ENCODE measurements at places on chromosomes 12 and 14. TPM values are rescaled to one million over a fixed set of nuclear protein-coding genes. Genes with fewer than 3 reads are reported as not detected.

DNA sequence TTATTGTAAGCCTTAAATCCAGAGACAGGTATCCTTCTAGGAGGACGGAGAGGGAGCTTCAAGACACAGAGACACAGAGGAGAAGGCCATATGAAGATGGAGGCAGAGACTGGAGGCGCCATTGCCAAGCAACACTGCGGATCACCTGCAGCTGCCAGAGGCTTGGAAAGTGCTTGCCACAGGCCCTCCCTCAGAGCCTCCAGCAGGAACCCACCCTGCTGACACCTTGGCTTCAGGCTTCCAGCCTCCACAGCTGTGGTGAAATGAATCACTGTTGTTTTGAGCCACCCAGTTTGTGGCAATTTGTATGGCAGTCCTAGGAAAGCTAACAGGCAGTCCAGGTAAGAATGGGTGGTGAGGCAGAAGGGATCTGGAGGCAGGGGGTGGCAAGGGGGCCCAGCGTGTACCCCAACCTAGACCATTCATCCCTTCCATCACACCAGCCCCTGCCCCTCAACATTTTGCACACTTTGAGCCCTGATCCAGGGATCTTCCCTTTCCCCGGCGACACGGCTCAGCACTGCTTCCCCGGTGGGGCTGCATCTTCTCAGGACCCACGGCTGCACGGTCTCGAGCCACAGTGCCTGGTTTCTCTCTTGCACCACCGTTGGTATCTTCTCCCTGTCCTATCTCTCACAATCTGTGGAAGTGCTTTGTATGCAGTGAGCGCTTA is 22.3 kb upstream of the BCDIN3D start:
- DNase-seq = no peak

- no peak for DNase-seq
Measured at GRCh38 chr12:59372956-59373355, 222.9 kb upstream of the SLC16A7 start.

DNA sequence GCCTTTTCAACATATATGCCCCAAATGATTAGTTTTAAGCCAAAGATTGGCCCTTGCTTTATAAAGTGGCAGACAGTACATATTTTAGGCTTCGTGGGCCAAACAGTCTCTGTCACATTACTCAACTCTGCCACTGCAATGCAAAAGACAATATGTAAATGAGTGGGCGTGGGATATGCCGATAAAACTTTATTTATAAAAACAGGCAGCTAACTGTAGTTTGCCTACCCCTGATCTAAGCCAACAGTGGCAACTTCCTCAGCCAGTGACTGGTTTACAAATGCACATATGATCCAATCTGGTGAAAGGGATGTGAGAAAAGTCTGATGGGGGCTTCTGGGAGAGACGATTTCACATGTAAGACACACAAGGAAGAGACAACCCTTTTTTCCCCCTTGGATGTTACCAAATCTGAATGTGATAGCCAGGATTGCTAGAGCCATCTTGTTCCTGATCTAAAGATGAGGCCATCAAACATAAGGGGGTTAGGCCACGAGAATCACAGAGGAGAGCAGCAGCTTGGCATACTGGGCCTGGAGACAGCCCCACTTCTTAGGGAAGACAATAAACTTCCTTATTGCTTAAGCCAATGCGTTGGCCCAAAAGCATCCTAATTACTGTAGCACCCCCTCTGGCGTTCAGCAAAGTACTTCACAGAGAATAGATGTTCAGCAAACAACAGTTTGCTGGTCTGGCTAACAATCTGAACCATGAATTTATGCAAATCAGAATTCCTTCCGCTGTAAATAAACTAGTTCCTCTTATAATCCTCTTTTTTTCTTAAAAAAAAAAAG is 75.2 kb upstream of the TMCC3 start:
- no peak for DNase-seq

DNA sequence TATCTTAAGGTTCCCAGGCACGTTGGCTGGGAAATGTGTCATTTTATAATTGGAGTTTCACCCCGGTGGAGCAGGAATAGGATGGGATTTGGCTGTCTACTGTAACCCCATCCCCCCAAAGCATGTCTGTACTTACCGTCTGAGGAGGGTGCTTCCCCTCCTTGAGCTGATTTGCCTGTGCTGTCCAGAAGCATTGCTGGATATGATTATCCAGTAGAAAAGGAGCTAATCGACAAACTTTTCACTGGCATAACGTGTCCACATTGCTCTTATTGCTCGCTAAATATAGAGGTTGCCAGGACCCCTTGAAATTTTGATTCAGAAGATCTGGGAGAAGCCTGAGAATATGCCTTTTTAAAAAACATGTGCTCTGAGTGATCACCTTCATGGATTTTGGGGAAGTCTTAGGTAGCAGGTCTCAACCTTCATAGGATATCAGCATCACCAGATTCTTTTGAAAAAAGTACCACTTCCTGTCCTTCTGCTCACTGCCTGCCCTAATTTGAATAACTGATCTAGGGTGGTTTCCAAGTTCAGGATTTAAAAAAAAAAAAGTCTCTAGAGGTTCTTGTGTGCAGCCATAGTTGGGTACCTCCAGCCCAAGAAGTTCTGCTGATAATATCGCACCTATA is 80.4 kb upstream of the KCNA1 start:
- DNase-seq = no peak

GRCh38 chr12:1839956-1840951 is 19.9 kb downstream of the LRTM2 start:
- no peak for DNase-seq

DNA sequence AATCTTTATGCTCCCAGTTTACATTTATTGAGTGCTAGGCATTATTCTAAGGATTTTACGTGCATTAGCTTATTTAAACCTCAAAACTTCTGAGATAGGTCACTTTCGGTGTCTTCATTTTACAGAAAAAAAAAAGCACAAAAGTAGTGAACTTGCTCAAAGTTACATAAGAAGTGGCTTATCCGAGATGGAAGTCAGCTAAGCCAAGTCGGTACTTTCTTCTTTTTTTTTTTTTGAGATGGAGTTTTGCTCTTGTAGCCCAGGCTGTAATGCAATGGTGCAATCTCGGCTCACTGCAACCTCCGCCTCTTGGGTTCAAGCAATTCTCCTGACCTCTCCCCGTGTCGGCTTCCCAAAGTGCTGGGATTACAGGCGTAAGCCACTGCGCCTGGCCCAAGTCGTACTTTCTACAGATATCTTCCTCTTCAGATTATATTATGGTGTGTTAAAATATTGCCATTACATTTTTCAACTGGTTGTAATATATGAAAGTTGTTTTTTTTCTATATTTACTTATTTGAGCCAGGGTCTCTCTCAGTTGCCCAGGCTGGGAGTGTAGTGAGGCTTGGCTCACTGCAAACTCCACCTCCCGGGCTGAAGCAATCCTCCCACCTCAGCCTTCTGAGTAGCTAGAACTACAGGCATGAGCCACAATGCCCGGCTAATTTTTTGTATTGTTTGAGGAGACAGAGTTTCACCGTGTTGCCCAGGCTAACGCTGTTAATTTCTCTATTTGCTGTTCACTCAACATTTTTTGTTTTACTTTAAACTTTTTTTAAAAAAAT is 8.9 kb downstream of the DPPA3 start:
- DNase-seq = no peak

GRCh38 chr14:96489327-96489726 is 12.9 kb upstream of the PAPOLA start:
- no peak for DNase-seq

DNA sequence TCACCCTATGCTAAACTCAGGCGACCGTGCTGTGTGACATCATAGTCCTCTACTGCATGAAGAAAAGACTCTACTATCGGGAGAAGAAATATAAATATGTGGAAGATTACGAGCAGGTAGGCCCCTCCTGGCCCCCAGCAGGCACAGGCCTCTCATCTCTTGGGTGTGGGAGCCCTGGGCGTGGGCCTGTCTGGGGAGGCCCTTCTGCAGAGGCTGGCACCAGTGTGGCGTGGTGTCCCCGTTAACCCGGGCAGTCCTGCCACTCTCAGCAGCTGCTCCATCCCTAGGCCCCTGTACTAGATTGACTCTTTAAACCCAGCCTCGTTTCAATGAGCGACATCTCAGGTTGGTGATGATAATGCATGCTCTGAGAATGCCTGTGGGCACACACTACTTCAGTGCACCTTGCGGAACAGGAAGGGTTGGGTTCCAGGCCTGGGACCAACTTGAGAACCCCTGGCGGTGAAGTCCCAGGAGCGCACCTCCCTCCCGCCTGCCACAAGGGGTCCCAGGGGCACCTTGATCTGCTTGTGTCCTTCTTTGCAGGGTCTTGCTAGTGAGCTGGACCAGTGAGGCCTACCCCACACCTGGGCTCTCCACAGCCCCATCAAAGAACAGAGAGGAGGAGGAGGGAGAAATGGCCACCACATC is 23.2 kb downstream of the P2RX4 start:
- DNase-seq = no peak

DNA sequence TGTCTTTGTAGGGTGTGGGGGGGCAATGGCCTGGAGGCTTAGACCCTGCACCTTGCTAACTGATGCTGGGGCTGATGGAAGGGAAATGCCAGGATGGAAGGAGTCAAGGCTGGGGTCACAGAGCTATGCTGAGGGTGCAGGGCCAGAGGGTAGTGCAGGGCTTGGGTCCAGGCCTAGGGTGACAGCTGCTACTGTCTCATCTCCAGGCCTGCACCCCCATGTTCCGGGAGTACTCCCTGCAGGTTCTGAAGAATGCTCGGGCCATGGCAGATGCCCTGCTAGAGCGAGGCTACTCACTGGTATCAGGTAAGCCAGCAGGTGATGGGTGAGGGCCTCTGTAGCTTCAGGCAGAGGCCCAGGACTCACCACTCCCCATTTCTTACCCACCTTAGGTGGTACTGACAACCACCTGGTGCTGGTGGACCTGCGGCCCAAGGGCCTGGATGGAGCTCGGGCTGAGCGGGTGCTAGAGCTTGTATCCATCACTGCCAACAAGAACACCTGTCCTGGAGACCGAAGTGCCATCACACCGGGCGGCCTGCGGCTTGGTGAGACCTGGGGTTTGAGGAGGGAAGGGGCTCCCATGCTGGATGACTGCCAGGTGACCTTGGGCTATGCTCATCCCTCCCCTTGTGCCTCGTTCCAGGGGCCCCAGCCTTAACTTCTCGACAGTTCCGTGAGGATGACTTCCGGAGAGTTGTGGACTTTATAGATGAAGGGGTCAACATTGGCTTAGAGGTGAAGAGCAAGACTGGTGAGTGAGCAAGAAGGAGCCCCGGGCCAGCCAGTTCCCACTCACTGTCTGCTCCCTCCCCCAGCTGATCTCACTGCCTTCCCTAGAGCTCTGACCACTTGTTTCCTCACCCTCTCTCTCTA is 4.1 kb downstream of the SHMT2 start:
- no peak for DNase-seq

GRCh38 chr12:105522166-105522825 is 191.8 kb downstream of the C12orf75 start:
- no peak for DNase-seq

GRCh38 chr14:60212503-60213371 is 36.3 kb upstream of the PPM1A start:
- DNase-seq = no peak

- no peak for DNase-seq
Measured at GRCh38 chr14:52352061-52352491, 38.0 kb downstream of the PTGER2 start.

- DNase-seq = no peak
Measured at GRCh38 chr14:56145181-56145769, 27.1 kb downstream of the PELI2 start.

DNA sequence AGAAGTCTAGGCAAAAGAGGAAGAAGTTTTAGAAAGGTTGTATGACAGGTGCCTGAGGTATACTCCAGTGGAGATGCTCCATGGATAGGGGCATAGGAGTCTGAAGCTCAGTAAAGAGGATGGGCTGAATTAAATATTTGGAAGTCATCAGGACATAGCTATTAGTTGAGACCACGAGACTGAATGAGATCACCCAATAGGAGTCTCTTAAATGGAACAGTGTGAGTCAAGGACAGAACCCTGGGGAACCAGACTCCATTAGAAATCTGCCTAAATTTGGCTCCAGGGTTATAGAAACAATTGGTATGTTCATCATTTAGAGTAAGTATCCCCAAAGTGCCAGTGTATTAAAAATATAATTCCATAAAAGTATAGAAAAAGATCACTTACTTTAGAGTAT is 172.6 kb downstream of the PRKCH start:
- no peak for DNase-seq

DNA sequence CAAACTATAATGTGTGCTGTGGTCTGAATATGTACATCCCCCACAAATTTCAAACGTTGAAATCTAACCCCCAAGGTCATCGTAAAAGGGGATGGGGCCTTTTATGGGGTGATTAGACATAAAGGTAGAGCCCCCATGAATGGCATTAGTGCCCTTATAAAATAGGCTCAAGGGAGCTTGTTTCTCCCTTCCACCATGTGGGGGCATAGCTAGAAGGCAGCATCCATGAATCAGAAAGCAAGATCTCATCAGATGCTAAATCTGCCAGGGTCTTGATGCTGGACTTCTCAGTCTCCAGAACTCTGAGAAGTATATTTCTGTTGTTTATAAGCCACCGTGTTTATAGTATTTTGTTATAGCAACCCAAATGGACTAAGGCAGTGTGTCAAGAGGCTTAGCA is 33.4 kb upstream of the IGF1 start:
- no peak for DNase-seq

DNA sequence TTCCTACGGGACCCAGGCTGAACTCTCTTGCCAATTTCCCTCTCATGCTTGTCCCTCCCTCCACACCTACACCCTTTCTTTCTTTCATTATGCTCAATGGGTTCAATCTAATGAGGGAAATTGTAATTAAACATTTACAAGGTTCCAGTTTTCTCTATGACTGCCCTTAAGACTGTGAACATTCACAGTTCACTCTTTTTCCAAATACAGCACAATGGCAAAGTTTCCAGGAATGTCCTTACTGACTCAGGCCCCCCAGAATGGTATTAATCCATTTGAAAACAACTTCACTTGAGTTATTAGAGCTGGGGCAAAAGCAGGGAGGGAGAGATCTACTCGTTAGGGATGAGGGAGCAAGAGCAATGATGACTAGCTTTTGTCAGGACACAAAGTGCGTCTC is 892.1 kb downstream of the NRXN3 start:
- no peak for DNase-seq

GRCh38 chr12:111864913-111865312 is 22.9 kb downstream of the MAPKAPK5 start:
- no peak for DNase-seq

DNA sequence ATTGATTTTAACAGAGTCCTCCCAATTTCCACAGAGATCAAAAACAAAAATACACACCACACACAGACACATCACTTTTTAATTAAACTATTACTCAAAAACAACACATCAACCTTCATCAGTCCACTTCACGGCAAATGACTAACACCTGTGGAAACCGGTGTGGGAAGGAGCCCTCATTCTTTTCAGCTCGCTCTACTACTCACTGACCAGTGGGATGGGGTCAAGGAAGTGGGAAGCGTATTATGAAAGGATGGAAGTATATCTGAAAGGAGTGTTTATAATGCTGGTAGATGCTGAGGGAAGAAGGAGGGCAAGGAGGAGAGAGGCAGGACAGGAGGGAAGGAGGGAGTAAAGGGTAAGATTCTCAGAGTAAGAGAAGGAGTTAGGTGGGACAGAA is 156.5 kb downstream of the EPS8 start:
- no peak for DNase-seq

GRCh38 chr12:3035171-3035570 is 42.0 kb upstream of the TSPAN9 start:
- no peak for DNase-seq

Gene ACOT4
- 3.1 TPM for total RNA-seq

Gene RAB21
- total RNA-seq = 88.4 TPM

Gene SAMD4A
- total RNA-seq = 6.8 TPM

Gene CLEC1A
- not detected for total RNA-seq

Gene PPP1R36
- not detected for total RNA-seq

Gene ZNF410
- total RNA-seq = 52.9 TPM

Gene ACOT6
- not detected for total RNA-seq
